H54 (cell line): ENCODE measurements at places on chromosomes 4 and X.
A peak's percentile ranks its signal among the peaks of the same experiment; 100 is the strongest.

- DNase-seq = no peak
Measured at GRCh38 chr4:105361053-105361452, 112.8 kb downstream of the PPA2 start.

GRCh38 chr4:25437926-25438325 is 60.9 kb downstream of the ANAPC4 start:
- DNase-seq = no peak

- DNase-seq = no peak
Measured at GRCh38 chr4:23023121-23023520, 330.4 kb downstream of the GBA3 start.

DNA sequence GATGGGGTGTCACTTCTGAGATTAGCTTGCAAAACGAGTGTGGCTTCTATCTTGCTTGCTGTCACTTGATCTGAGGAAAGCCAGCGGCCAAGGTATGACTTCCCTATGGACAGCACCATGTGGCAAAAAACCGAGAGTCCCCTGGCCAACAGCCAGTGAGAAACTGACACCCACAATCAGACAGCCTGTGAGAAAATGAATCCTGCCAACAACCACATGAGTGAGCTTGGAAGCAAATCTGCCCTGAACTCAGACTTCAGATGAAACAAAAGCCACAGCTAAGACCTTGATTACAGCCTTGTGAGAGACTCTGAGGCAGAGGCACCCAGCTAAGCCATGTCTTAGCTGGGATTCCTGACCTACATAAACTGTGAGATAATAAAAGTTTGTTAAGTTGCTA is 45.5 kb downstream of the PPP1R2C start:
- DNase-seq = no peak

GRCh38 chr4:95580226-95580625 is 31.5 kb upstream of the UNC5C start:
- no peak for DNase-seq

DNA sequence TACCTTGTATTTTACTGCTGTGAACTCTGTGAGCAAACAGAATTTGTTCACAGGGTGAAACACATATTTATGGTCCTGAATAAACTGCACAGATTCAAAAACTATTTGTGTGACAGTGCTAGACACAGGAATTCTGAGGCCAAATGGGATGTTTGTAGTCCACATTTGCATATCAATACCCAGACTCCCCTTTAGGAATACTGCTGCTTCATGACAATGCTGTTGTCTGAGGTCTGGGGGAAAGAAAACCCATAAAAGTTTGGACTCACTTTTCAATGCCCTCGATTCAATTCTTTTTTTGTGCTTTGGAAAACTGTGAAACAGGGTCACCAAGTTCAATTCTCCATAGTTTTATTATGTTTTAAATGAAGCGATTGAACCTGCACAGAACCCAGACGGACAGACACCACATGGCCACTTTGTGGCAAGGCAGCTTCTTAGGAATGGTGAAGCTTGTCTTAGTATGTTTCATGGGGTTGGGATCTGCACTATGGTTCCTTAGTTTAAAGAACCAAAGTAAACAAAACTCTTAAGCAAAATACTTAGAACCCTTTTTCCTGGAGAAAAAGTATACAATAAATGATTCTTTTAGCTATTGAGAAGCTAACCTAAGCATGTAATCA is 92.3 kb upstream of the MAD2L1 start:
- no peak for DNase-seq

DNA sequence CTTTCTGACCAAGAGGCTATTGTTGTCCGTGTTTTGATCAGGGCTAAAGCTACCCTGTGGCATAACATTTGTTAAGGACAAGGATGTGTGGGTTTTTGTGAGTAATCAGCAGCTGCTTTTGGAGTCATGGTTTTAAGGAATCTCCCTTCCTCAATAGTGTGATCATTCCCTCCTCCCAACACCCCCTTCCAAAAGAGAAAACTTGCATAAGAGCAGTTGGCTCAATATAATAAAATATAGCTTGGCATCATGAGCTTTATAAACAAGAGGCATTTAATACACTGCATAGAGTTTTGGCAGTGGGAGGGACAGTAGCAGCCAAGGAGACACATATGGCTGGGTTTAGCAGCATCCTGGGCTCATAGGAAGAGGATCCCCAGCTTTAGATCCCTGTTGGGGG is 84.7 kb downstream of the NHS start:
- no peak for DNase-seq

- peak; percentile 14 for DNase-seq
Measured at GRCh38 chr4:36241771-36242170, 2.5 kb downstream of the ARAP2 start.

DNA sequence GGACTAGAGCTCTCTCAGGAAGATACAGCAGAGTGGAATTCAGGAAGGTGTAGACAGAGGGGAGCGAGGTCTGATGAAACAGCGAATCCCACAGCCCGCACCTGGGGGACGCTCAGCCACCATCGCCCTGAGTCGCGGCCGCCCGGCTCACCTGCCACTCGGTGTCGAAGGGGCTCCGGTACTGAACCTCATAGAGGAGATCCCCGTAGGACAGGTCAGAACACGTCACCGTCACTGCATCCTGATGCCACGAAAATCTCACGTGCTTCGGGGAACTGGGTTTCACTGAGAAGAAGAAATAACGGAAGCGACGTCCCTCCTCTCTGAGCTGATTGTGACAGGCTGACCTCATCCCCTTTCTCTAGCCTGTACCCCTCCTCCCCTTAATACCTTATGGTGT is 10.2 kb downstream of the CRLF2 start:
- DNase-seq = no peak

DNA sequence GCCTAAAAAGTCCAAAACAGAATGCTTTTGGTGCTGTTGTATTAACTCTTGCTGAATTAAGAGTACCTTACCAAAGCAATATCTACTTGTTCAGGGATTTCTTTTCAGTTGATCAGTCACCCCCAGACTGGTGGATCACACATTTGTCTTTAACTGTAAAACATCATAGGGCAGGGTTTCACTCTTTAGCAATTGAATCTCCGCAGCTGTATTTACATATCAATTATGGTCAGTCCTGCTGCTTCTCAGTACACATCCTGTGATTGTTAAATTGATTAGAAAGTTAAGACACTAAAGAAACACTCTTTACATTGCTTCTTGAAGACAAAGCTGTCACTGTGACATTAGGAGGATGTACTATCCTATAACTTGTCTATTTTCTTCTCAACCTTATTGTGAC is 277.1 kb upstream of the ADGRL3 start:
- no peak for DNase-seq

GRCh38 chr4:169059306-169060211 is 49.5 kb upstream of the CBR4 start:
- no peak for DNase-seq

DNA sequence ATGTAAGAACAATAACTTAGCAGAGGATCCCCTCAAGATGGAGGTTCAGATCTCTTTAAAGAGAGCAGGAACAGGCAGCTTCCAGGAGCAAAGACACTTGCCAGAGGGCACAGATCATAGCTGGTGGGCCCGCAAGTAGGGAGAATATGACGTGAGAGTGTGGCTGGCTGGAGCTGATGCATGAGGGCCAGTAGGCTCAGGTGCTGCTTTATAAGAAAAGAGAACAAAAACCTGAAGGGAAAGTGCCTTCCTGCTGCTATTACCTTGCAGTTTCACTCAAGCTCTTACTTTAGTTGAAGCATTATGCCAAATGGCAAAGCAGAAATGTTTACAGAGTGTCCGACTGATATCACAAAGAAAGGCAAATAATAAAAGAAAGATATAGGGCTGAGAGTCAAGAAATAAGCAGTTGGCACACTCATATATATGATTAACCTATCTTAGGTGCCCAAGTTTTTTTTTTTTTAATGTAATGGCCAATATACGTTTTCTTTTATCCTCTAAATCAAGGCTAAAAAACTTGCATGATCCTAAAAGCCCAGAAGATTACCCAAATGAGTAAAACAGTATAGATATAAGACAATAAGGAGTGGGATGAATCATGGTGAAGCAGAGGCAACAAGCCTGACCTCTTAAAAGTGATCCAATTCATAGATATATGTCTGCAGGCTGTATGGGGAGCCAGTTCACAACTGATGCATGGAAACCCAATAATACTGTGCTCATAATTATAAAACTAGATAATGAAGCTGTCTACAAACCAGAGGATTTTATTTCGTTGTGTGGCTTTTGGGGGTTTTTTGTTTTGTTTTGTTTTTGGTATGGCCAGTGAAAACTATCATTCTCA is 12.6 kb downstream of the NR0B1 start:
- no peak for DNase-seq
